ENCODE measurements at places on chromosomes 16 and 17.

GRCh38 chr16:29154676-29155121 is 169.8 kb downstream of the LAT start:
- no peaks in the 10 kb centered on the region for H3K27me3 ChIP-seq
- H3K36me3 ChIP-seq = peaks cover 4% of the 10 kb centered on the region
- DNase-seq = no peak

DNA sequence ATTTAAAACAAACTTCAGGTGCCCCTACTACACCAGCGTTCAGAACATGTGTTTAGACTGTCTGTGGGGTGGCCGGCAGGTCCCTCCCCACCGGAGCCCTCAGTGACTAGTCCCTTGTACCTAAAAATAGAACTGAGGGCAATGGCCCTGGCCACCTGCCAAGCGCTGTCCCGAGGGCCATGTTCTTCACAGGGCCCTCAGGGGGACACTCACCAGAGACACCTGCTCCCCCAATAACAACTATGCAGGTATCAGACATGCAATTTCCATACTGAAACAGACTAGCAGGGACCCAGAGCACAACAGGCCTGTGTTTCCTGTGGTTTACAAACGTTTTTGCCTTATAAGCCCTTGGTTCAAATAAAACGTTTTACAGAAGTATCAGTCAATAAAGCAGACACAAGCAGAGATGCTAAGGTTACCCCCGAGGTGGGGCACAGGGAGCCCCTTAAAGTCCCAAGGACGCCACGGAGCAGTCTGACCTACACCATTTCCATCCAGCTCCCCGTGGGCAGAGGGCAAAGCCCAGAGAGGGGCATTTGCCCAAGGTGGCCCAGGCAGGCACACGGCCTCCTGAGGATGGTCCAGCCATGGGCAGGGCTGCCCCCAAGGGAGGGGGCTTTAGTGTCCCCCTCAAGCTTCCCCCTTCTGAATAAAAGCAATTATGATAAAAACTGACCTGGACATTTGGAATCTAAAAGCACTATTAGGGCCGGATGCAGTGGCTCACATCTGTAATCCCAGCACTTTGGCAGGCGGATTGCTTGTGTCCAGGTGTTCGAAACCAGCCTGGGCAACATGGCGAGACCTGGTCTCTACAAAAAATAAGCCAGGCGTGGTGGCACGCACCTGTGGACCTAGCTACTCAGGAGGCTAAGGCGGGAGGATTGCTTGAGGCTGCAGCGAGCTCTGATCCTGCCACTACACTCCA is 896 bp upstream of the MYLK3 start:
- no peak overlapping the region for H3K27ac ChIP-seq
- no peak overlapping the region for H3K4me3 ChIP-seq

GRCh38 chr17:49290690-49291359 is 60.2 kb upstream of the PHOSPHO1 start:
- H3K27me3 ChIP-seq = no peaks in the 10 kb centered on the region
- no peak overlapping the region for H3K27ac ChIP-seq
- H3K4me3 ChIP-seq = no peak overlapping the region

GRCh38 chr17:14808425-14808824 is 456.7 kb downstream of the PMP22 start:
- H3K4me3 ChIP-seq = no peak overlapping the region
- no peak for DNase-seq
- no peaks in the 10 kb centered on the region for H3K36me3 ChIP-seq
- H3K27ac ChIP-seq = no peak overlapping the region
- H3K4me1 ChIP-seq = no peaks in the 10 kb centered on the region

DNA sequence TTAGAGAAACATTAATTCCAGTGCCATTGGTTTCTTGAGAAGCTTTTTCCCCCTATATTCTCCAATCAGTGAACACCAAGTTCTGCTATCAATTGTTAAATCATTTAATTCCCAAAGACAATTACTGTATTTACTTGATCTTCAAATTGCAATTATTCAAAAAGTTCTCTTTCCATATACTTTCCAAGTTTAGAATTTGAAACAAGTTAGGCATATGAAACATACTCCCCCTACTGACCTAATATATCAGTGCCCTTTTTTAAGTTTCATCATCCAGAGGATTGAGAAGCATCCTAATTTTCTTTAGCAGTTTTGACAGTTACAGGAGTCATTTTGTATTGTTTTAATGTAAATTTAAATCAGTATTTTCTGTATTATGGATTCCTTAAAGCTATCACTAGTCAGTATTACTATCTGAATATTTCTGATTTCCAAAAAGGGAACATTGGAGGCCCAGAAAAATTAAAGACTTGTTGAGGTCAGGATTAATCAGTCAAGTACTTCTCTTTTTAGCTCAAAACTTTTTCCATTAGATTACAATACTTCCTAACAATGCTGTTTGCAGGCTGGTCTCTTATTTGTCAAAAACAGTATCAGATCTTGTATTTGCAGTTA is 16.3 kb downstream of the MEIOC start:
- H3K27me3 ChIP-seq = peaks cover under 1% of the 10 kb centered on the region
- no peak for DNase-seq
- H3K4me1 ChIP-seq = no peaks in the 10 kb centered on the region
- no peak overlapping the region for H3K27ac ChIP-seq

DNA sequence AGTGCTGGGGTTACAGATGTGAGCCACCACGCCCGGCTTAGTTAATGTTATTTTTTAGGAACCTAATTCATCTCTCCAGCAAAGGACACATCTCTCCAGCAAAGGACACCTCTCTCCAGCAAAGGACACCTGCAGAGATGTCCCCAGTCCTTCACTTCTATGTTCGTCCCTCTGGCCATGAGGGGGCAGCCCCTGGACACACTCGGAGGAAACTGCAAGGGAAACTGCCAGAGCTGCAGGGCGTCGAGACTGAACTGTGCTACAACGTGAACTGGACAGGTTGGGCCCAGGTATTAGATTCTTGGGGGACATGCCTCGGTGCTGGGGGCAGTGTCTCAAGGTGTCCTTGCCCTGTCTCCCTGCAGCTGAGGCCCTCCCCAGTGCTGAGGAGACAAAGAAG is 4.7 kb downstream of the PFAS start:
- no peak overlapping the region for H3K27ac ChIP-seq
- H3K27me3 ChIP-seq = no peaks in the 10 kb centered on the region
- peaks cover 17% of the 10 kb centered on the region for H3K4me1 ChIP-seq
- H3K36me3 ChIP-seq = peaks cover 19% of the 10 kb centered on the region
- no peak for DNase-seq

DNA sequence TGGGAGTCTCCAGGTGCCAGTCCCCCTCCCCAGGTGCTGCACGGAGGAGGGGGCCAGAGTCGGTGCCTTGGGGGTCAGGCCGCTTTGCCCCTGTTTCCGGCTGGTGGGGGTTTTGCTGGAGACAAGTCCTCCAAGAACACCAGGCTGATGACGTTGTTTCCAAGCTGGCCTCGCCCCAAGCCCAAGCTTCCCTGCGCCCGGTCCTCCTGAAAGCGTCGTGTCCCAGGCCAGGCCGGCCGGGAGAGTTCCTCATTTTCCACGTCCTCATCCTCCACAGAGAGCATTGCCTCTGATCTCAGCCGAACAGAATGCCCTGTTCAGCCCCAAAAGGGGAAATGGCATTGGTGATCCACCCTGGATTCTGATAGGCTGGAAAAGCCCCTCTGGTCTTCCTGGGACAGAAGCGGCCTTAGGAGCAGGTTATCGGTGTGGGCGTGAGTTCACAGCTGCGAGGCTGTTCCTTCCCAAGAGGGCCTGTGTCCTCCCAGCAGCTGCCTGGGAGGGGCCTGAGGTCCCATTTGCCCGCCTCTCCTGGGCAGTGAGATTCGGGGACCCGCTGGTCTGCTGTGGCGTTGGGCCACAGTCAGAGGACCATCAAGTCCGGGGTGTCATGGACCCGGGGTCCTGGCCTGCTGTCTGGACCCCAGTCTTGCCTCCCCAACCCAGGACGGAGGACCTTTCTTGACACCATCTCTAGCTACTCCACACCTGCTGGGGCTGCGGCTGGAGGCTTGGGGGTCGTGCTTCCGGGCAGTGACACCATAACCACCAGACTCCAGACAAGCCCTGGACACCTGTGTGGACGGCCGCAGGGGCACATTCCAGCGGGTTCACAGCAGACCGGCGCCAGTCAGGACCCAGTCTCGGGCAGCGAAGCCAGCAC is 7.1 kb downstream of the SOX8 start:
- H3K4me1 ChIP-seq = no peaks in the 10 kb centered on the region
- no peaks in the 10 kb centered on the region for H3K27me3 ChIP-seq
- no peaks in the 10 kb centered on the region for H3K36me3 ChIP-seq
- no peak for DNase-seq

DNA sequence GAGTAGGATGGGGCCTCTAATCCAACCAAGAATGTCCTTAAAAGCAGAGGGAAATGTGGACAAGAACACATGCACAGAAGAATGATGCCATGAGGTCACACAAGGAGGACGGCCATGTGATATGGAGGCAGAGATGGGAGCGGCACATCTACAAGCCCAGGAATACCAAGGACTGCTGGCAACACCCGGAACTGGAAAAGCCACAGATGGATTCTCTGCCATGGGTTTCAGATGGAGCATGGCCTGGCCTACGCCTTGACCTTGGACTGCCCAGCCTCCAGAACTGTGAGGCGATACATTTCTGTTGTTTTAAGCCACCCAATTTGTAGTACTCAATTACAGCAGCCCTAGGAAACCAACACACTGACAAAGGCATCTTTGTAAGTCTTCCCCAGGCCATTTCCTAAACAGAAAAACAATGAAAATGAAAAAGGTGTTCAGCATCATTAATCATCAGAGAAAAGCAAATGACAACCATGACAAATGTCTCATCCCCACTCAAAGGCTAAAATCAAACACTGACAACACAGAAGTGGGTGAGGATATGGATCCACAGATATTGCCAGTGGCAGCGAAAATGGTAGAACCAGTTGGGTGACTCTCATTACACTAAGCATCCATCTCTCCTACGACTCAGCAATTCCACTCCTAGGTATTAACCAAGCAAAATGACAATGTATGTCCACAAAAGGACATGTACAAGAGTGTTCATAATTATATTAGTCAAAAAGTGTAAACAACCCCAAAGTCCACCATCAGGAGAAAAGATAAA is 76.9 kb upstream of the CNEP1R1 start:
- H3K4me1 ChIP-seq = no peaks in the 10 kb centered on the region
- H3K27ac ChIP-seq = no peak overlapping the region
- no peaks in the 10 kb centered on the region for H3K36me3 ChIP-seq
- peaks cover 5% of the 10 kb centered on the region for H3K27me3 ChIP-seq
- H3K4me3 ChIP-seq = no peak overlapping the region
- DNase-seq = no peak

Data from T-helper 2 cell treated with Interferon-gamma antibody and Interleukin-4, amounts not matched to agents 5 μg/mL and 100 μg/mL, for 36 hours (primary cell).